ENCODE measurements at places on chromosomes 5 and 9.

GRCh38 chr5:62718324-62718723 is 139.7 kb downstream of the LRRC70 start:
- DNase-seq, result no peak

DNA sequence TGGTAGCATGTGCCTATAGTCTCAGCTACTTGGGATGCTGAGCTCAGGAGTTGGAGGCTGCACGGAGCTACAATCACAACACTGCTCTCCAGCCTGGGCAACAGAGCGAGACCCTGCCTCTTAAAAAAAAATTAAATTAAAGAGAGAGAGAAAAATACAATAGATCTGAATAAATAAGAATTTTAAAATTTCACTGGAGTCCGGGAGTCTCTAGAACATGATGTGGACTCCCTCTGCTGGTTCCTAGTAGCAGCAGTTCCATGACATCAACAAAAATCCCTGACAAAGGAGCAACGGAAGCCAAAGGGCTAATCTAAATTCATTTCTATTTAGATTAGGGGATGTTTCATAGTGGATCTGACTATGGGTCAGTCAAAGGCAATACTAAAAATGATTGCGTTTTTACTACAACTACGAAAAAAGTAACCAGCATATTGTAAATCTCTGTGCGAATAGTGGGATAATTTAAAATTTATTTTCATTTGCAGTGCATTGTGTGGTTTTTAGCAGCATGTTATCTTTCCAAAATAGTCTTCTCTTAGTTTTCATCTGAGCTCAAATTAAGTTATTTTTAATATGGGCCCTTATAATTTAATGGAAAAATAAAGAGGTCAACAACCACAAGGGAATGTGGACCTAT is 6.7 kb downstream of the INIP start:
- peak; percentile 47 for DNase-seq

DNA sequence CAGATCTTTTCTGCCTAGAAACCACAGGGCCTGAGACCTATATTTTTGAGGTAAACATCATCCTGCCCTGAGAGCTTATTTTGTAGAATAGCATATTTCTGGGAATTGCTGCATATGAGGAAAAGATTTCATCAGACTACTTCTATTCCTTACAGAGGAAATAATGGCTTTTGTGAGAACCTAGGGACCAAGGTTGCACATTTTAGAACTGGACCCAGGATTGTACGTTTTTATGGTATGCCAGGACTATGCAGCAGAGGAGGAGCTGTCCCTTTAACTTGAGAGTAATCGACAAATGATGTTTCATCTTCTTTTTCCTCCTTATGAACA is 2.2 kb upstream of the ALDH1A1 start:
- DNase-seq, result no peak

GRCh38 chr5:142447887-142448286 is 123.1 kb upstream of the SPRY4 start:
- DNase-seq, result no peak

DNA sequence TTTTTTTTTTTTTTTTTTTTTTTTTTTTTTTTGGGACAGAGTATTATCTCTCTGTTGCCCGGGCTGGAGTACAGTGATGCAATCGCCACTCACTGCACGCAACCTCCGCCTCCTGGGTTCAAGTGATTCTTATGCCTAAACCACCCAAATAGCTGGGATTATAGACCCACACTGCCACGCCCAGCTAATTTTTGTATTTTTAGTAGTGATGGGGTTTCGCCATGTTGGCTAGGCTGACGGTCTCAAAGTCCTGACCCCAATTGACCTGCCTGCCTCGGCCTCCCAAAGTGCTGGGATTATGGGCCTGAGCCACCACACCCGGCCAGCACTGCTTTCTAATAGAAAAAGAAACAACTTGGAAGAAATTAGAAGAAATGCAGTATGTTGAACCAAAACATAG is 39.2 kb downstream of the TTC1 start:
- DNase-seq, result no peak

- peak; percentile 31 for DNase-seq
Observed at GRCh38 chr9:33381231-33381791, 21.1 kb downstream of the AQP7 start.

Measured in astrocyte of the spinal cord (primary cell).